ENCODE measurements at places on chromosomes 3 and 15.

DNA sequence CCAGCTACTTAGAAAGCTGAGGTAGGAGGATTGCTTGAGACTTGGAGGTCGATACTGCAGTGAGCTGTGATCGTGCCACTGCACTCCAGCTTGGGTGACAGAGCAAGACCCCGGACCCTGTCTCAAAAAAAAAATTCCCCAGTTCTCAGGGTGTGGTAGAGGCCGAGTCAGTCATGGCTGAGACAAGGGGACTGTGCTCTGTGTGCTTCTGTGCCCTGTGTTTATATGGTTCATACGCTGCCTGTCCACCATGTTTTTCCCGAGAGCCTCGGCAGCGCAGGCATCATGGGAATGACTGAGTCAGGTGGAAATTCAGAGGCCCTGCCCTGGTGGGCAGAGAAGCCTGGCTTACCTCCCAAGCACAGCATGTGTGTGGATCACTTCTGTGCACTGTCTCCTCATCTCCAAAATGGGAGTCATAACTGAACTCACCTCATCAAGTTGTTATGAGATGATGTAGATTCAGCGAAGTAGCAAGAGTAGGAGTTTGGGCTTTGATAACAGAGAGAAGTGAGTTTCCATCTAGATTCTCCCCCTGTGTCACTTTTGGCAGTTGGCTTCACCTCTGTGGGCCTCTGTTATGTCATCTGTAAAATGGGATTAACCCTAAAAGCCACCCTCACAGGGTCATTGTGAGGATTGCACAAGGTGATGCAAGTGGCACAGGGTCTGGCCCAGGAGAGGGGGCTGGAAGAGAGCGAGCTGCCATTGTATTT lies 56.9 kb downstream of the FLNB start:
- no peak for DNase-seq

DNA sequence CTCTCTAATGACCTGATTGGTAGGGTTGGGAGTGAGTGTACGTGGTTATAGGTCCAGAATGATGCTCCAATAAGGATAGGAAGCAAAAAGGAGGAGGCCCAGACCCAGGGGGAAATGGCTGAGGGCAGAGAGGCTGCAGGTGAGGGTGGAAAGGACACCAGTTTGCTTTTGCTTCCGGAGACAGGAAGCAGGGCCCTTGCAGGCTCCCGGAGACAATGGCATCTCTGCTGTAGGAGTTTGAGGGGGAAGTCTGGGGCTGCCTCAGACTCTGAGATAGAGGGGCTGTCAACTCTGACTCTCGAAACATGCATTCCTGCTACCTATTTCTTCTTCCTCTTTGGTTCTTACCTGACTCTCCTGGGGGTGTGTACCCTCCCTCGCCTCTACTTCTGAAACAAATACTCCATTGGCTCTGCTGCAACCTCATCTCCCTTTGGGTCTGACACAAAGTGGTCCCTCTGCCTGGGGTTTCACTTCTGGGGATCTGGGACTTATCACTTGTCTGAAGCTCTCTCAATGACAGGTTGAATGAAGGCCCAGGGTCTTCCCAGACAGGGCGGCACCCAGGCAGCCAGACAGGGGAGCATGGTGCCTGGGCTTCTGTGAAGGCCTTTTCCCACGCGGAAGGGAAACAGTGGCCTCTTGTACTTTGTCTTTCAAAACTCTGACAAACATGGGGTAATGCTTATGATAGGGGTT lies 61.5 kb downstream of the CHRD start:
- DNase-seq: no peak

DNA sequence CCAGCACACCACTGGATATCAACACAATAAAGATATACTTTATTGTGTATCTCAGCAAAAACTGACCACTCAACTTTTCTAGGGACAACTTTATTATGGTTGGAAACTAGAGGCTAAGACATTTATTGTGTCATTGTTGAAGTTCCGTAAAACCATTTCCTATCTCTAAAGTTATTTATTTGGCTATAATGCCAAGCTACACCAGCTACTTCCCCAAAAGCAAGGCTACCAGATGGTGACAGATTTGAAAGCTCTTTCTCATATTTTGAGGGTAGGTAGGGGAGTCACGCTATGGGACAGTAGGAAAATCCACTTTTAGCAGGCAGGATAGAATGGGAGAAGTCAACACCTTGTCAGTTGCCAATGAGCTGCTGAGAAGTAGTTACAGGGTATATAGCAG lies 834.6 kb upstream of the CFAP20DC start:
- no peak for DNase-seq

GRCh38 chr3:72437661-72438406 lies 410.4 kb downstream of the SHQ1 start:
- DNase-seq: no peak

- no peak for DNase-seq
Measured at GRCh38 chr3:57150113-57150581, 15.0 kb downstream of the IL17RD start.

- DNase-seq: peak; percentile 37
Measured at GRCh38 chr3:129606636-129607390, at the start of gene PLXND1. Gene PLXND1 (minus strand): TSS chr3:129606676. CDS start chr3:129606639, 37 bp downstream.

GRCh38 chr3:172303181-172303580 lies 145.1 kb downstream of the GHSR start:
- DNase-seq: no peak

DNA sequence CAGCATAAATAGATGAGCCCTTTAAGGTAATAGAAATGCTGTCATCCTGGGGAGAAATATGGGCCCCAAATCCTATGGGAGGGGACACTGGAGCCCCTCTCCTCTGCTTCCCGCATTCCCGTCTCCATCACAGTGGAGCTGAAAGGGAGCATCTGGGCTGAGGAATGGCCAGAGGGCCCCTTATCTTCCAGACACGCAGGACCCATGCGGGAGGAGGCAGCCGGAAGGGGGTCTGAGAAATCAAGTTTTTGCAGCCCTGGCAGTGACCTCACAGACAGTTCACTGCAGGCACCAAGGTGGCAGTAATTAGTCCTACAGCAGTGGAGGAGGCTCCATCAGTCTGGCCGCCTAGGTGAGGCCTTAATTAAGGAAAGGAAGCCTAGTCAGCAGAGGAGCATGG lies 80.2 kb downstream of the RAB11A start:
- DNase-seq: no peak

- DNase-seq: no peak
Measured at GRCh38 chr3:63132461-63133250, 145.5 kb upstream of the SYNPR start.

DNA sequence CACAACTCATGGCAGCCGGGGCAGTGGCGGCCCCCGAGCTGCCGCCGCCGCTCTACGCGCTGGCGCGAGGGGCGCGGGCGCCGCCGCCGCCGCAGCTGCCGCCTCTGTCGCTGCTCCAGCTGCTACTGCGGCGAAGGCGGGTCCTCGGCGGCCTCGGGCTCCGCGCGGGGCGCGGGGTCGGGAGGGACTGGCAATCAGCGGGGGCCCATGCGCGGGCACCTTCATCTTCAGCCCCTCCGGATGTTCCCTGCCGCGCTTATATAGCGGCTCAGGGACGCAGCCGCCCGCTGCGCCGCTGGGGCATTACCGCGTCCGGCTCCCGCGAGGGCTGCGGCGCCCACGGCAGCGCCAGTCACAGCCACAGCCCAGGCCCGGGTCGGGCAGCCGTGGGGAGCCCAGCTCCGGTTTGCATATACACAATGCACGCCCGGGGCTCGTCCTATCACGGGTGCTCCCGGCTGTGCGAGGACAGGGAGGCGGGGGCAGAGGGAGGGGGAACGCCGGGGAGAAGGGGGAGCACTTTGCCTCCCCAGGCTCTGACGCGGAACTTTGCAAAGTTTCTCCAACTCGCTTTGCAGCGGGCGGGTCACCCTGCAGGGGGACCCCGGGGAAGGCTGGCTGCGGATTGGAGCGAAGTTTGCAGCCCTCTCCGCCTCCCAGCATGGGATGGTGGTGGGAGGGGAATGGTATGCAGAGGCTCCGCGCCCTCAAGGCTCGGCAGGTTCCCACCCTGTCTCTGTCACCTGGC lies at the start of gene VGLL3:
VGLL3 (minus strand) TSS at position 416 of the 748 bp plus-strand sequence; CDS start at position 10, 406 bp downstream.
- no peak for DNase-seq

DNA sequence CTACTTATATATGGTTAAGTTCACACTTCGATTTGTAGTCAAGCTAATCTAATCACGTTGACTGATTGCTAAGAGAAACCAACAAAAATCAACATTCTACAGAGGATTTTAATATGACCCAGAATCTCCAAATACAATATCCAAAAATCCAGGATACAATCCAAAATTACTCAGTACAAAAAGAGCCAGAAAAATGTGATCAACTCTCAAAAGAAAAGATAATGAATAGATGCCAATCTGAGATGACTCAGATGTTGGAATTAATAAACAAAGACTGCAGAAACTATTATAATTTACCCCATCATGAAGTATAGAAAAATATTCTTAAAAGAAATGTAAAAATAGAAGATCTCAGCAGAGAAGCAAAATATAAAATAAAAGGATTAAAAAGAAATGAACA lies 22.3 kb downstream of the HACL1 start:
- no peak for DNase-seq

DNA sequence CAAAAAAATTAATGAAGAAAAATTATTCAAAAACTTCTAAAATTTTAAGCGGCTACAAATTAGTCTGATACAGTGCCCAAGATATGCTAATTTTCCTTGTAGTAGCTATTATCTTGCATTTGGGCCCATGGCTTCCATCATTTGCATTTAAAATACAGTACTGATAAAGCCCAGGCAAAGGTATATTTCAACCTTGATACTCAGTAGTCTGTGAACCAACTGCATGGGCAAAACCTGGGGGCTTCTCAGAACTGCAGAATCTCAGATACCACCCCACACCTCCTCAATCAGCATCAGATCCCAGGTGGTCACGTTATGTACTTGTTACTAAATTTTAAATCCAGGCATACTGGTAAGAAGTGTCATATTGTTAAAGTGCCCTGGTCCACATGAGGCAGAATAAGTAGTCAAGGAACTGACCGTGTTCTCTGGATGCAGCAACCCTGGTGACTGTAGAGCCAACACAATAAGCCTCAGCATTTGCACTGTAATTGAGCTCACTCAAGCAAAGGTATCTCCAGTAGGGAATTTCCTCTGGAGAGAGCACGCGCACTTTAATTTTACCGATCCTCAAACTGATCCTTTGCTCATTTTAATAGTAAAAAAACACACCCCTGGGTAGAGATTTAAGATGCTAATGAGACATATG lies 31.9 kb downstream of the ZNF385D start:
- DNase-seq: no peak

DNA sequence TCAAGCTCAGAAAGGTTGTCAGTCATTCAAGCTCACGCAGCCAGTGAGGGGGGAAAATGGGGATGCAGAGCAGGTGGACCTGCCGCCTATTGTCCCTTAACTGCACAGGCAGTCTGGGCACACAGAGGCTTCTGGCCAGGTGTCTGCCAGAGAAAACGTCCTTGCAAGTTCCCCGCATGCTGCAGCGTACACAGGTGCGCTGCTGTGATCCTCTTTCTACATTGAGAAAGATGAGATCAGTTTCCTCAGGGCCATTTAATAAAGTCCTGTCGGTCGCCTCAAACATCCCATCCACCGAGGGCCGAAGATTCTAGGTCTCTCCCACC lies 445 bp upstream of the TSEN2 start:
- DNase-seq: no peak

DNA sequence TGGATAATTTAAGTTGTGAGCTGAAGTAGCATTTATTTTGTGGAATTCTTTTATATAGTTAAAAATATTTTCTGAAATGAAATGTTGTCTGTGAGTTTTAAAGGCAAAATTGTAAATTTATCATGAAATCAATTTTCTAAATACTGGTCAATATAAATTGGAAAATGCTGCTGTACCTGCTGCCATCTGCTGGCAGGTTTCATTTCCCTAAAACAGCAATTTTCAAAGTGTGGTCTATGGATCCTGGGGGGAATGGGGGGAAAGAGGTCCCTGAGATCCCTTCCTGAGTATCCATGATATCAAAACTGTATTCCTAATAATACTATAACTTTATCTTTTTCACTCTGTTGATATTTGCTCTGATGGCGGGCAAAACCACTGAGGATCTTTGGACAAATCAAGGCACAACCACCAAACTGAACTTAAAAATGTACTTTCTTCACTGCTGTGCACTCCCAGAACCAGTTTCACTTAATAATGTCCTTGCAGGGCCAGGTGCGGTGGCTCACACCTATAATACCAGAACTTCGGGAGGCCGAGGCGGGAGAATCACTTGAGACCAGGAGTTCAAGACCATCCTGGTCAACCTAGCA lies 17.2 kb upstream of the CCR4 start:
- DNase-seq: no peak

GRCh38 chr15:68203956-68204355 lies 1.2 kb downstream of the CALML4 start:
- DNase-seq: no peak

GRCh38 chr3:66386925-66387650 lies 113.7 kb downstream of the LRIG1 start:
- peak; percentile 41 for DNase-seq

GRCh38 chr3:188305220-188305619 lies 151.3 kb downstream of the LPP start:
- DNase-seq: no peak

- no peak for DNase-seq
Measured at GRCh38 chr15:75517233-75517632, 61.9 kb downstream of the PTPN9 start.

GRCh38 chr3:132652640-132653270 lies 6.9 kb downstream of the ACAD11 start:
- DNase-seq: no peak

DNA sequence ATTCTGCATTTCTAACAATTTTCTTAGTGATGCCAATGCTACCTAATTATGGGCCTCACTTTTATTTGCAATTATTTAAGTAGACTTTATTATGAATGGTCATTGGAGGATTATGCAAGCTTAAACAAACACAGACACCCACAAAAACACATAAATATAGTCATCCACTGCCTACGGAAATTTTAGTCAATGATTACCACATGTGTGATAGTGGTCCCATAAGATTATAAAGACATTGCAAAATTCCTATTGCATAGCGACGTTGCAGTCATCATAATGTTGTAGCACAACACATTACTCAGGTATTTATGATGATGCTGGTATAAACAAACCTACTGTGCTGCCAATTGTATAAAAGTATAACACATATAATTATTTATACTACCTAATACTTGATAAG lies 247.8 kb upstream of the ALCAM start:
- DNase-seq: no peak

Data from anterior cingulate cortex (tissue), 58 donors.